GM23338 (cell line): ENCODE measurements at places on chromosomes 2 and 18. TPM values are rescaled to one million over a fixed set of nuclear protein-coding genes. Genes with fewer than 3 reads are reported as not detected.

- 0 out of 2 replicates have a peak, but pooled peaks cover 2% of the 10 kb centered on the region for H3K4me1 ChIP-seq
- no peak for DNase-seq
- H3K27me3 ChIP-seq = peaks cover 3% of the 10 kb centered on the region; the same call in 1 of the 2 replicates
- no peak overlapping the region for H3K4me3 ChIP-seq
- no peak overlapping the region for H3K27ac ChIP-seq
Observed at GRCh38 chr2:204199357-204199756, 262.8 kb downstream of the ICOS start.

The CFAP210 gene
- 0.08 TPM in 1 of 2 replicates, not detected in the other for total RNA-seq

DNA sequence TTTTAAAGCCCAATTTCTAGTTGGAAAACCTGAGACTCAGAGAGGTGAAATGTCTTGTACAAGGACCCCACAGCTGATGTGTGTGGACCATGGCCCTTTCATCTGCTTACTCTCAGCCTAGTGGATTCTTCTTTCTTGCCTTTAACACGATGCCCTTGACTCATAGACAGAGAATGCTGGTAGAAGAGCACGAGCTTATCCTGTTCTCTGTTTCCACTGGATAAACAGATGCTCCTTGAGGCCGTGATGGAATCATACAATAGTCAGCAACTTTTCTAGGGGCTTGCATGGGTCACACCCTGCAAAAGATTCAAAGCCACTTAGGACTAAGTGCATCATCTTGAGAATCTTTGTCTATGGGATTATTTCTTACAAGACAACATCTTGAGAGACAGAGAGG lies 50.9 kb downstream of the MYCN start:
- H3K36me3 ChIP-seq = no peaks in the 10 kb centered on the region
- H3K27ac ChIP-seq = no peak overlapping the region
- no peaks in the 10 kb centered on the region for H3K27me3 ChIP-seq
- H3K4me3 ChIP-seq = no peak overlapping the region
- DNase-seq = no peak
- H3K4me1 ChIP-seq = peaks cover 22% of the 10 kb centered on the region

The RFTN2 gene
- 0.42 and 1.0 TPM in 2 replicates for total RNA-seq

GRCh38 chr2:200471928-200472645 lies 37.8 kb downstream of the KCTD18 start:
- no peaks in the 10 kb centered on the region for H3K27me3 ChIP-seq
- H3K27ac ChIP-seq = no peak overlapping the region
- no peaks in the 10 kb centered on the region for H3K4me1 ChIP-seq

DNA sequence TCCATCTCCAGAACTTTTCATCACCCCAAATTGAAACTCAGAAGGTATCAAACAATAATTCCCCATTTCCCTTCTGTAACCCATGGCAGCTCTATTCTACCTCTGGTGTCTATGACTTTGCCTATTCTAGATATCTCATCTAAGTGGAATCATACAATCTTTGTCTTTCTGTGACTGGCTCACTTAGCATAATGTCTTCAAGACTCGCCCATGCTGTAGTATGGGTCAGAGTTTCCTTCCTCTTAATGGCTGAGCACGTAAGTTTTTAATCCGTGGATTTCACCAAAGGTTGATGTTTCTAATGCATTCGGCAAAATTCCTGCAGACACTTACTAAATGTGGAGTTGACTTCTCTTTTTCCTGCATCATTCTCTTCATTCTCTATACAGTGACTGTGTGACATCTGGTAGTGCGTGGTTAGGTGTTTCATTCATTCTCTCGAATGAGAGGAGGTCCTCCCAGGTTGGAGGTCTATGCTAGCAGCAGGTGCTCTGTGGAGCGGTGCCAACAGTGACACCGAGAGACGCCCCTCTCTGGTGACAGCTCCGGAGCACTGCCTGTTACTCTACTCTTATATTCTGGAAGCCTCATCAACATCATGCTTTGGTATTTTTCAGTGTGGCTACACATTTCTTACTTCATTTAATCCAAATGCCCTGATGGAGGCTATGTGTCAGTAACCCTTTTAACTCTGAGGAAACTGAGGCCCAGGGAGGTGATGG lies 50.1 kb downstream of the ATOH8 start:
- H3K36me3 ChIP-seq = no peaks in the 10 kb centered on the region
- H3K27me3 ChIP-seq = no peaks in the 10 kb centered on the region
- H3K4me1 ChIP-seq = no peaks in the 10 kb centered on the region
- no peak overlapping the region for H3K27ac ChIP-seq
- no peak for DNase-seq

The PIGN gene
- 30.3 and 33.0 TPM in 2 replicates for total RNA-seq

DNA sequence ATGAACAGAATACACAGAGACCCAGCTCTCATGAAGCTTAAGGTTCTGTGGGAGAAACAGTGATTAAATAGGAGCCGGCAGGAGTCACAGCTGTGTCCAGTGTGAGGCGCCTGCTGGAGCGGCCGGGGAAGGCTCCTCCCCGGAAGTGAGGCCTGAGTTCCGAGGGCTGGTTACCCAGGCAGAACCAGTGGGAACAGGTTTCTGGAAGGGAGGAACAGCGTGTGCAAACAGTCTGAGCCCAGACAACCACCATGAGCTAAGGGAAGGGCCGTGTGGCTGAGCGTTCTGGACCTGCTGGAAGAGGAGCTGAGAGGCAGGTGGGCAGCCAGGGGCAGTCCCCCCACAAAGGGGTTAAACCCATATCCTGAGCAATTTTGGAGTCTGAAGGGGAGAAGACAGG lies 26.0 kb upstream of the NPAS2 start:
- no peaks in the 10 kb centered on the region for H3K4me1 ChIP-seq
- H3K36me3 ChIP-seq = no peaks in the 10 kb centered on the region
- DNase-seq = no peak
- H3K27me3 ChIP-seq = no peaks in the 10 kb centered on the region

GRCh38 chr2:240509667-240510512 lies 47.9 kb downstream of the ANKMY1 start:
- H3K36me3 ChIP-seq = no peaks in the 10 kb centered on the region
- H3K27ac ChIP-seq = no peak overlapping the region
- DNase-seq = no peak
- no peaks in the 10 kb centered on the region for H3K4me1 ChIP-seq
- H3K27me3 ChIP-seq = no peaks in the 10 kb centered on the region
- no peak overlapping the region for H3K4me3 ChIP-seq

GRCh38 chr18:54023471-54023870 lies 201.0 kb downstream of the MBD2 start:
- no peak for DNase-seq
- H3K36me3 ChIP-seq = no peaks in the 10 kb centered on the region
- H3K27me3 ChIP-seq = no peaks in the 10 kb centered on the region
- H3K4me1 ChIP-seq = no peaks in the 10 kb centered on the region

GRCh38 chr2:33133454-33133952 lies 186.8 kb downstream of the LTBP1 start:
- no peaks in the 10 kb centered on the region for H3K36me3 ChIP-seq
- no peaks in the 10 kb centered on the region for H3K27me3 ChIP-seq
- H3K4me1 ChIP-seq = peaks cover 7% of the 10 kb centered on the region; the same call in 1 of the 2 replicates
- H3K27ac ChIP-seq = no peak overlapping the region

DNA sequence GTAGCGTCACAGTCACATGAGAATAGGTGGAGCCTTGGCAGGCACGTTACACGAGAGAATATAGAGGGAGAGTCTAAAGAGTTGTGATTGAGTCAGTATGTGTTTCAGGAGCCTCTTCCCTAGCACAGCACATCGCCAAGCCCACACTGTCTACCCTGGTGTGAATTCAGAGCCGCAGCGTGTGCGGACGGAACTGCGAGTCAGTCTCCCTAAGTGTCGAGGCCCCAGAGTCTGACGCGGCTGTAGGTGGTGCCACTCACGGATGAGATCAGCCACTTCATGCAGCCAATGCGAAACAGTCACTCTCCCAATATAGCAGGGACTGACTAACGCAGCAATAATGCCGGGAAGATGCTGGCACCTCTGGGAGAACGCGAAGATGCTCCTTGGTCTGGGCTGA lies 587.3 kb upstream of the ID2 start:
- peak; percentile 10 for DNase-seq
- H3K4me1 ChIP-seq = no peaks in the 10 kb centered on the region
- no peaks in the 10 kb centered on the region for H3K27me3 ChIP-seq
- no peaks in the 10 kb centered on the region for H3K36me3 ChIP-seq
- no peak overlapping the region for H3K4me3 ChIP-seq
- H3K27ac ChIP-seq = no peak overlapping the region

GRCh38 chr2:172480301-172481218 lies 53.2 kb downstream of the ITGA6 start:
- peaks cover 22% of the 10 kb centered on the region for H3K36me3 ChIP-seq
- no peak overlapping the region for H3K27ac ChIP-seq
- no peak overlapping the region for H3K4me3 ChIP-seq
- DNase-seq = no peak
- H3K4me1 ChIP-seq = no peaks in the 10 kb centered on the region

- DNase-seq = peak; percentile 72
- H3K4me3 ChIP-seq = no peak overlapping the region
- H3K4me1 ChIP-seq = no peaks in the 10 kb centered on the region
- H3K27ac ChIP-seq = no peak overlapping the region
Observed at GRCh38 chr18:50218432-50219197, 23.7 kb upstream of the MYO5B start.

The RAPGEF4 gene
- 1.9 and 4.7 TPM in 2 replicates for total RNA-seq

- DNase-seq = no peak
- H3K4me1 ChIP-seq = peaks cover 4% of the 10 kb centered on the region; the same call in 1 of the 2 replicates
- H3K27ac ChIP-seq = no peak overlapping the region
- H3K4me3 ChIP-seq = no peak overlapping the region
- H3K27me3 ChIP-seq = no peaks in the 10 kb centered on the region
Observed at GRCh38 chr2:36444216-36444936, 88.8 kb downstream of the CRIM1 start.

- H3K4me1 ChIP-seq = no peaks in the 10 kb centered on the region
- H3K36me3 ChIP-seq = no peaks in the 10 kb centered on the region
- no peak for DNase-seq
- H3K27me3 ChIP-seq = no peaks in the 10 kb centered on the region
Observed at GRCh38 chr18:388200-388599, 112.3 kb downstream of the COLEC12 start.

GRCh38 chr2:108588070-108588668 lies 53.9 kb downstream of the LIMS1 start:
- H3K36me3 ChIP-seq = no peaks in the 10 kb centered on the region
- H3K4me3 ChIP-seq = no peak overlapping the region

The DUSP11 gene
- total RNA-seq = 19.1 and 23.3 TPM in 2 replicates

The ANTXR1 gene
- 23.1 and 24.7 TPM in 2 replicates for total RNA-seq

DNA sequence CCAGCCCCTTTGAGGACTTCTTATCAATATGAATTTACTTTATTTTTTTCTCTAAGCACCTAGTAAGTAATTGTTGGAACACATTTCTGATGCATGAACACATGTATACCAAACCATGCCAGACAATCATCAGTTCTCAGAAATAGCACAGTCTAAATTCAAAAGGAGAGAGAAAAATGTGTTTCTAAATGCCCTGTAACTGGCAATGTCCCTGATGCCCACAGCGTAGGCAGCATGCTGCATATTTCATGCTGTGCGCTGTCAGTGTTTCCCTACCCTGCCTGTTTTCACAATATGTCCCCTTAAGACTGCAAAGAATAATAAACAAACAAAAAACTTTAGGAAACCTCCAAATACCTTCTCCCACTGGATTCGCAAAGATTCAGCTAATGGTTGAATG lies 881.0 kb upstream of the CHAC2 start:
- no peak overlapping the region for H3K4me3 ChIP-seq
- H3K36me3 ChIP-seq = no peaks in the 10 kb centered on the region
- no peak for DNase-seq
- no peaks in the 10 kb centered on the region for H3K4me1 ChIP-seq
- H3K27me3 ChIP-seq = no peaks in the 10 kb centered on the region

GRCh38 chr18:35573531-35573930 lies 8.0 kb upstream of the GALNT1 start:
- H3K4me3 ChIP-seq = no peak overlapping the region
- DNase-seq = no peak
- no peak overlapping the region for H3K27ac ChIP-seq

GRCh38 chr2:190695739-190696138 lies 46.9 kb downstream of the NAB1 start:
- no peaks in the 10 kb centered on the region for H3K27me3 ChIP-seq
- DNase-seq = no peak

- H3K27me3 ChIP-seq = peaks cover 4% of the 10 kb centered on the region; the same call in 1 of the 2 replicates
- no peaks in the 10 kb centered on the region for H3K4me1 ChIP-seq
- H3K4me3 ChIP-seq = no peak overlapping the region
- DNase-seq = no peak
- no peaks in the 10 kb centered on the region for H3K36me3 ChIP-seq
Observed at GRCh38 chr2:74566754-74567085, 12.2 kb downstream of the DOK1 start.

GRCh38 chr2:228181098-228182019 lies at the start of gene SPHKAP:
Gene SPHKAP (minus strand): TSS chr2:228181687. CDS start chr2:228181598, 89 bp downstream.
- H3K27ac ChIP-seq = no peak within 1 kb of the TSS
- H3K36me3 ChIP-seq = no peaks in the 10 kb centered on the region
- H3K4me1 ChIP-seq = peaks cover 5% of the 10 kb centered on the region; the same call in 1 of the 2 replicates
- DNase-seq = peak; percentile 58
- peak within 1 kb of the TSS; percentile 81 for H3K4me3 ChIP-seq

GRCh38 chr18:25921677-25922421 lies 168.6 kb downstream of the SS18 start:
- no peaks in the 10 kb centered on the region for H3K27me3 ChIP-seq
- H3K36me3 ChIP-seq = no peaks in the 10 kb centered on the region
- H3K27ac ChIP-seq = no peak overlapping the region
- DNase-seq = peak; percentile 84
- no peaks in the 10 kb centered on the region for H3K4me1 ChIP-seq

The LIMS2 gene
- 1.3 and 1.6 TPM in 2 replicates for total RNA-seq

DNA sequence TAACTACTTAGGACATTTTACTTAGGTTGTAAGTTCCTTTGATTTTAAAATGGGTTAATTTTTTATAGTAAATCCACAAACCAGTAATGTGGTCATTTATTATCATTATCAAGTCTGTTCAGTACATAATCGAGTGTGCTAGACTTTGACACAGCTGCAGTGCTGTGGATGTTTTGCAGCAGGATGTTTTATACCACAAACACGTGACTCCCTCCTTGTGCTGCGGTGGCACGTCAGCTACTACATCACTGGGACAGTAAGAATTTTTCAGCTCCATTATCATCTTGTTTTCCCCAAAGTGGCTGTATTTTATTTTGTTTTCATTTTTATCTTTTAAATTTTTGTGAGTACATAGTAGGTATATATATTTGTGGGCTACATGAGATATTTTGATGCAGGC lies 70.0 kb downstream of the ATP9B start:
- no peaks in the 10 kb centered on the region for H3K36me3 ChIP-seq
- no peak overlapping the region for H3K4me3 ChIP-seq
- no peak overlapping the region for H3K27ac ChIP-seq
- no peak for DNase-seq

GRCh38 chr2:170177950-170178781 lies at the start of gene MYO3B:
Gene MYO3B (plus strand): TSS chr2:170178147. CDS start chr2:170178288, 141 bp downstream.
- peaks cover 15% of the 10 kb centered on the region; the same call in 1 of the 2 replicates for H3K4me1 ChIP-seq
- H3K27ac ChIP-seq = no peak within 1 kb of the TSS
- DNase-seq = no peak
- no peaks in the 10 kb centered on the region for H3K27me3 ChIP-seq
- H3K4me3 ChIP-seq = no peak within 1 kb of the TSS
- H3K36me3 ChIP-seq = no peaks in the 10 kb centered on the region

The ALPP gene
- total RNA-seq = 0.28 and 0.31 TPM in 2 replicates

The ABCG8 gene
- 0.31 and 0.35 TPM in 2 replicates for total RNA-seq

The C2orf80 gene
- 3.1 TPM in 1 of 2 replicates, not detected in the other for total RNA-seq

DNA sequence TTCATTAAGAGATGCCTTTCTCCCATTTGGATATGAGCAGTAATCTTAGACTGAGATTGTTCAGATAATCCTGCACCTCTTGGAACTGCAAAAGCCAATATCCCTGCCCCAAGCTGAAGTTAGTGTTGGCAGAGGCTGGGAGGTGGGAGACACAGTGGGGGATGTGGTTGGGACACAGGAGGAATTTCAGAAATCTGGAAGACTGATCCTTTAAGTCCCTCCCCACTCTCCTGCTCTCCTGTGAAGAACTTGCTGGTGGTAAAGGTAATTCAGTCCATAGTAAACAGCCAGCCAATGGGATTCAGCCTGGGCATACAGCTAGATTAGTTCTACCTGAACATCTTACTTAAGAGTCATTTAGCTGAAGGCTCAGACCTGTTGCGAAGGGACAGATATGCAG lies 50.0 kb upstream of the TMEM178A start:
- no peaks in the 10 kb centered on the region for H3K36me3 ChIP-seq
- no peak overlapping the region for H3K27ac ChIP-seq
- no peak overlapping the region for H3K4me3 ChIP-seq
- no peaks in the 10 kb centered on the region for H3K27me3 ChIP-seq
- DNase-seq = peak; percentile 31
